Activated T-helper 1 cell treated with Interleukin-2 at 50 U/mL for 16 hours (primary cell): ENCODE measurements at places on chromosomes 7 and 10.

DNA sequence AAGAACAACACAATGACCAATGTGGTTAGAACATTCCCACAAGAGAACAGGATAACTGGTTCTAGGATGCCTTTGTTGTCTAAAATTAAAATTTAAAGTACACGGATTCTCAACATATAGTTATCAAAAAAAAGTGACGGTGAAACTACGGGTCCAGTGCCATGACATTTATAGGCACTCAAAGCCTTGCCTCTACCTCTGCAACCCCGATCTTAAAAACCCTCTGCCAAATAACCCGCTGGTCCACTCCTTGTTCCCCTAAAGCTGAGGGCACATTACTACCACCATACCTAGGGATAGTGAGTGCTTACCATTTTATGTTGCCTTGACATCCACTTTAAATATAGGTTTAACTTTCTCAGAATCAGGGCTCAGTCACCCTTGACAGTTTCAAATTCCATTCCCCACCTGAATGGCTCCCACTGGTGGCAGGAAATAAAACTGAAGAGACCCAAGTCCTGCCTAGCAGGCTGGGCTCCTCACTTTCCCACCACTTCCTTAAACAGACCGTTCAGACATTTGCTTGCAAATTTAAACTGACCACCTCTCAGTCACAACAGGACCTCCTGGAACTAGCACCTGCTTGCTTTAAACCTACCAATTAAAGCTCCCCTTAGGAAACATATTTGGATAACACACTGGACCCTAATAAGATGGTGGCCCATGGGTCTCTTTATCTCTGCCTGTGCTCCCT lies 169.9 kb upstream of the ASAH2 start:
- DNase-seq = no peak

DNA sequence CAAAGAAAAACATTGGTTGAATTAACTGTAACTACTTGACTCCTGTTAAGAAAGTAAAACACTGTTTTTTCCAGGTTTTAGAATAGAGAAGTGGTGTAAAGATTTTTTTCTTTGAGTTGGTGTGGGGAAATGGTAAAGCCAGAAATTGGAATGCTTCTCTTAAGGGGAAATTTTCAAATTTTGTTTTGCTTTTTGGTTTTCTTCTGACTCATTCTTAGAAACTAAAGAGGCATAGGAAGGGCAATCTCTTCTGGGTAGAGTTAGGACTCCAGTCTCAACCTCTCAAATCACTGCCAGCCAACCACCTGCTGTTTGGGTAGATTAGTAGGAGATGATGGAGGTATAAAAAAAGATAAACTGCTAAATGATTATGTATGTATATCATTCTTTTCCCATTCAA lies 47.7 kb upstream of the STRIP2 start:
- DNase-seq = no peak

DNA sequence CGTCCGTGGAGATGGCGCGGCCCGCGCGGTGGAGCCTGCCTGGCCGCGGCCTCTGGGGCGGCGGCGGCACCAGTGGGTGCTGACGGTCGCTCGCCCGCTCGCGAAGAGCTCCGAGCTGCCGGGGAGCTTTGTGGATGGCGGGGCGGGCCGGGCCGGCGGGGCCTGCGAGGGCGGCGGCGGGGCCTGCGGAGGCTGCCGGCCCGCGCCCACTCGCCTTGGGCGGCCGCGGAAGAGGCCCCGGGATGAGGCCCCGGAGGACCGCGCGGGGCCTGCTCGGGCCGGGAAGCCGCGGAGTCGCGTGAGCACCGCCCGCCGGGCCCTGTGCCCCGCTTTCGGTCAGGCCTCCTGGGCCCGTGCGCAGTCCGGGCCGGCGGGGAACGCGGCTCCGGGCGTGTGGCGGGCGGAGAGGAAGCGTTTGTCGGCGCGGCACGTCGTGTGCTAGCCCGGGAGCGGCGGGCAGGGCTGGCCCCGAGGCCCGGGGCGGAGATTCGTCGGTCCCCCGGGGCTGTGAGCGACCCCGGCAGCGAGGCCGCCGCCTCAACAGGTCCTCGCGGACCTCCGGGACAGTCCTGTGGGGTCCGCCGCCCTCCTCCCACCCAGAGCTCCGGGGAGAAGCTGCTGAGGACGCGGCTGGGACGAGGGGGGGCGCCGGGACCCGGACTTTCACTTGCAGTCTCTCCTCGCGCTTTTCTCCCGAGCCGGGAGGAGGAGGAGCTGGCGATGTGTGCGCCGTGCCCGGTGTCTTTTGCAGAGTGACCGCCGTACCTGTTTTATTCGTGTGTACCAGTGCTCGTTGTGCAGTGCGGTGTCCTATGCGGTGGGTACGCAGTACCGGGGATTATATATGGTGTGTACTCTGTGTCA lies 578 bp downstream of the ZMYND11 start:
- DNase-seq = peak; percentile 45

- no peak for DNase-seq
These were observed 1.7 kb upstream of the PAX2 start for GRCh38 chr10:100743626-100744135.

DNA sequence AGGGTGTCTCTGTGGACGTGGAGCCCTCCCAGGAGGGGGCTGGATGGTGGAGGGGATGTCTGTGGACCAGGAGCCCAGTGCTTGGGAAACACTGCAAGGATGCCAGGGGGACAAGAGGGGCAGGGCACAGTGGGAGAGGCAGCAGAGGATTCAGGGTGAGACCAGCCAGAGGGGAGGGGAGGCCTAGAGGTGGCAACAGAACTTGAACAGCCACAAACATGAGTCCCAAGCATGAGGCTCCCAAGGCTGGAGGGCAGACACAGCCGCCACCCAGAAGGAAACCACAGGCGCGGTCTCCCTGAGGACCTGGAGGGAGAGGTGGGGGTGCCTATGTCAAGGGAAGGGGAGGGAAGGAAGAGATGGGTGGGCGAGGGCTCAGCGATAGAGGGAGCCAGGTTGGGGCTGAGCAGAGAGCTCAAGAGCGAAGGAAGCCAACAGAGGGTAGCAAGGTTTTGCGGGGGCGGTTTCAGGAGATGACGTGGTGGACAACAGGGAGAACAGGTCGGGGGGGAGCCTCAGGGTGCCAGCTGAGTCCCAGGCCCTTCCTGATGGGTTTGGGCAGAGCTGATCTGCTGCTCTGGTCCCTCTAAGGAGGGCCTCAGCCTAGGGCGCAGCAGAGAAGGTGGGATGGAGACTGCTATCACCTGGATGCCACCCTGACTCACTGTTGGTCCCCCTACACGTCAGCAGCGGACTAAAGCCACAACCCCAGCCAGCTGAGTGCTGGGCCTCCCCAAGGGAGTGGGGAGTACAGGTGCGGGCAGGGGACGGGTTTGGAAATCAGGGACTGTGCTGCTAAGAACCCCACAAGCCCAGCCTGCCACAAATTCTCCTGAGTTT lies 6.7 kb upstream of the PILRA start:
- DNase-seq = no peak
